Progenitor cell of endocrine pancreas (in vitro differentiated cells): ENCODE measurements at places on chromosomes 12 and 14. TPM values are rescaled to one million over a fixed set of nuclear protein-coding genes. Genes with fewer than 3 reads are reported as not detected.

Gene LHX5
- 0.41 and 0.78 TPM in 2 replicates for total RNA-seq

Gene GYS2
- not detected in 2 replicates for total RNA-seq

Gene MYO1H
- 0.51 and 0.77 TPM in 2 replicates for total RNA-seq

Gene SLC10A1
- not detected in 2 replicates for total RNA-seq

Gene OTUB2
- total RNA-seq = 7.0 and 7.4 TPM in 2 replicates

Gene OTOGL
- 0.11 and 0.31 TPM in 2 replicates for total RNA-seq

Gene ITGA7
- total RNA-seq = 23.6 and 25.1 TPM in 2 replicates

Gene HCAR1
- total RNA-seq = 0.22 and 0.62 TPM in 2 replicates

Gene KRT81
- total RNA-seq = not detected in 2 replicates

Gene INHBC
- 0.16 TPM in 1 of 2 replicates, not detected in the other for total RNA-seq
